ENCODE measurements at places on chromosomes 5 and 9.

GRCh38 chr5:36414869-36415282, 113.2 kb upstream of the RANBP3L start:
- DNase-seq, result no peak

GRCh38 chr5:129400395-129400983, 59.6 kb upstream of the ADAMTS19 start:
- no peak for DNase-seq

DNA sequence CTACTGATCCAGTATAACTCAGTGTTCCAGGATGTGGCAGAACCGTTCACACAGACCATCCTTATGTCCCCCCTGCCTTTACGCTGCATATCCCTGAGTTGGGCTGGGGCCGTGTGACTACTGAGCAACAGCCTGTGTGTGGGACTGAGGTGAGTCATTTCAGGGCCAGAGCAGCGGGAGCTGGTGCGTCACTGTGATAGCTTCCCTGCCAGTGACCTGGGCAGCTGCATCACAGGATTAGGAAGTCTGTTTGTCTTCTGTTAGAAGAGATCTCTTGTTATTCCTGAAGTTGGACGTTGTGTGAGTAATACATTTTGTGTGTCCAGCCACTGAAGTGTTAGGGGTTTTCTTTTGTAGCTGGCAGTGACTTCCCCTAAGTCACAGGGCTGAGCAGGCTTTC, 35.6 kb downstream of the TPPP start:
- no peak for DNase-seq

- DNase-seq, result no peak
These were observed 15.5 kb downstream of the GNA14 start for GRCh38 chr9:77632652-77633051.

- DNase-seq, result no peak
These were observed 431.0 kb upstream of the TLE4 start for GRCh38 chr9:79140751-79141150.

DNA sequence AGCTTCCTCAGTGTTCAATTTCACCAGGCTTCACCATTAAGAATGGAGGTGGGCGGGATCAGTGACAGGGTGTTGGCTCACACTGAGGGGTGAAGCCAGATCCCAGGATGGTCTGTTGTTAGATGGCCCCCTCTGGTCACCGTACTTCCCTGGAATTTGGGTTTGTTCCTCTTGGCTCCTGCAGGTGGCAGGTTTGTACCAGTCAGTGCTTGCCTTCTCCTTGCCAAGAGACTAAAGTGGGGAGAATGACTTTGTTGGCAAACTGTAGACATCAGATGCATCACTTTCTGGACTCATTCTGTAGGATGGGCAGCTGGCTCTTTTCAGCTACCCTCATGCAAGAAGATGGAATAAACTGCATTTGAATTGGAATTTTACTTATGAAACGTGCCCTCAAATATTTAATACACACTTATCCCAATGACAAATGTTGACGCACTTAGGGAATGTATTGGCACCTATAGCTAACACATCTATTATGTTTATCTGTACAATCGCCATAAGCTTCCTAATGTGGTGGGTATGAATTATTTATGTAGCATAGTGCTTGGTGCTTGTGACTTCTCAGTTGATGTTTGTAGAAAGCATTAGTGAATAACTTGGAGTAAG, 31.4 kb upstream of the ANKRD55 start:
- DNase-seq, result no peak

DNA sequence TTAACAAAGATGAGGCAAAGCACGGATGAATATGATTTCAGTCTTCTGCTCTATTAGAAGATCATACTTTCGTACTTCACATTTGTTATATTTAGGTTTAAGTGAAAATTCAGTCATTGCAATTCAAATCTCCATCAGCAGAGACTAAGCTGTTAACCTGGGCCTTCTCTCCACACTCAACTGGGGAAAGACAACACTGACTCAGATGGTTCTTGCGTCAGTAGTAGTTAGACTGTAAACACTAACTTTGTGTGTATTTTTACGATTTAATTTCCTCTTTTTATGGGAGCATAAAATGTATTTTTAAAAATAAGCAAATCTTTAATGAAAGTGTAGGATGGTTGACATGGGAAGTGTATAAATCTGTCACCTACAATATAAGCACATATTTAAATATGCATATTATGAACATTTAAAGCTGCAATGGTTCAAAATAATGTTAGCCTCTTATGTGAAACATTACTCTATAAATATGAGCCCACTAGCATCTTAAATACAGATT, 42.7 kb upstream of the ZNF608 start:
- DNase-seq, result no peak

DNA sequence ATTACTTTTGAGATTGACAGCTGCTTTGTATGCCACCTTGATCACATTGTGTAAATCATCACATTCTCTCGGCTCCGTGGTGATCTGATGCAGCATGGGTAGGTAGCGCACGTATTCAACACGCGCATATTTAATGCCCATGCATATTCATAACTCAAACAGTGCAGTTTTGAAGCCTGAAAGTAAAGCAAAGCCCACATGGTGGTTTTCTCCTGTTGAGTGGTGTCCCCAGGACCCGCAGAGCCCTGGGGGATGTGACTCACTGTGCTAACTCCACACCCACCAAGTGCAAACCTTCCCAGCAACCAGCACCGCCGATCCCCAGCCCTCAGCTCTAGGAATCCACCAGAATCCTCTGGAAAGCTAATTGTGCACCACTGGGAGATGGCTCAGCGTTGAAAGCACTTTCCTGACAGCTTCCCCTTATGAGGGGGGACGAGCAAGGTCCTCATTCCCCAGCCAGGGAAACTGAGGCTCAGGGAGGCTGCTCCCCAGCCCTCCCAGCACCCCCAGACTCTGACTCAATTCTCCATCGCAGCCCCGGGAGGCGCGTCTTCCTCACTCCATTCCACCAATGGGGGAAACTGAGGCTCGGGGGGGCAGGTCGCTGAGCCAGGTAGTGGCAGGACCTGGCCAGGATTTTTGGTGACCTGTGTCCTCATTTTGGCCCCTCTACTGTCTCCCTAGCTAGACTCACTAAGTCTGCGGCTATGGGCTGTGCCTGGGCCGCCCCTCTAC, 46.4 kb downstream of the SARDH start:
- DNase-seq, result no peak

DNA sequence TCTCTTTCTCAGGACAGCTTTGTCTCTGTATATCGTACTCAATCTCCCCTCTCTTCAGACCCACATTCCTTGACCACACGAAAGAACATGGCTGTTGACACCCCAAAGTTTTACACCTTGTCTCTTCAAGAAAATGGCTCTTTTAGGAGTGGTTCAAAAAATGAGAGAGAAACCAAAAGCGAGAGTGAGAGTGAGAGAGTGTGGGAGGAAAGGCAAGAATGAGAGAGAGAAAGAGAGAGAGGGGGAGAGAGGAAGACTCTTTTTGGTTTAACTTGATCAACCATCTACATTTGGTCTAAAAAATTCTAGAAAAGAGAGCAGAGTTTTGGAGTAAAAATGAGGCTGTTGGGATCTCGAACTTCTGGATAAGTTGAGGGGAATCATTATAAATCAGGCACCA, 581.8 kb upstream of the WWC1 start:
- DNase-seq, result no peak

GRCh38 chr5:124746916-124747790, 714 bp upstream of the ZNF608 start:
- peak; percentile 29 for DNase-seq

- DNase-seq, result no peak
These were observed 385.3 kb upstream of the IRX4 start for GRCh38 chr5:2267991-2268390.
